Stimulated activated CD4-positive, alpha-beta T cell treated with anti-CD3 and anti-CD28 coated beads, TNF-alpha, amount 100 ng/mL, for 4 hours (primary cell): ENCODE measurements at places on chromosomes 12 and 14.

- DNase-seq: no peak
Measured at GRCh38 chr14:69231486-69231885, 28.5 kb upstream of the GALNT16 start.

GRCh38 chr12:69579029-69579428, 6.2 kb upstream of the CCT2 start:
- no peak for DNase-seq

- DNase-seq: no peak
Measured at GRCh38 chr12:13026286-13026685, 17.9 kb upstream of the FAM234B start.

- DNase-seq: no peak
Measured at GRCh38 chr14:82422230-82422629, 888.6 kb upstream of the SEL1L start.

DNA sequence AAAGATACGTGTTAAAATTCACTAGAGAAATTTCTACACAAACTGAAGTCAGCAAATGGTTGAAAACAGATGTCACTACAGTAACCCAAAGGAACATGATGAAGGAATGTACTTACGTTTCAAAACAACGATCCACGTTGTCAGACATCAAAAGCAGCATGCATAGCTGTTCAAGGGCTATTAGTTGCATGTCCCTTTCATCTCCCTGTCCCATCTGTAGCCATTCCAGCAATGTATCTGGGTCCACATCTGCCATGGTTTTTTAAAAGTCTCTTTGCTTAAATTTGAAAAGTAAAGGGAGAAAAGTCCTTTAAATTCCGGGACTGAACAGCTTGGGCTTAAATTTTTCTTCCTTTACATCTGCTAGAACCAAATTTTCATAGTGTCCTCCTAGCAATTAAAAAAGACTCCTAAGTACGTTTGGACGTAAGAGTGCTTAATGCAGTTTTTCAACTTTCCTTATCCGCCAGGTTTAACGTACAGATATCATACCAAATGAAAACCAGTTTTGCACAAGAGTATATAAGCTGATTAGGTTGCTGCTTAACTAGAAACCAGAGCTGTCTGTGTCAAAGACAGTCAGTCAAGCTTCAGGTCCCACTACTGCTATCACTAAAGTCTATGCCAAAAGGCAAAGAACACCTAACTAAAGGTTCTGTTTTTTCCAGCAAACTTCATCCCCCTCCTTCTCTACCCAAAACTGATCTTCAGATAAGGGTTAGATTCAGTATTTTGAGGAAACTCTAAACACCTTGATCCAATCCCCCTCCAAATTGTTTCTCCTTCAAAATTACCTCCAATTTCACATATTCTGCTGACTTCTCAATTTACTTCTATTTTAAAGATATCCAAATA, 1.7 kb downstream of the HECTD1 start:
- no peak for DNase-seq

DNA sequence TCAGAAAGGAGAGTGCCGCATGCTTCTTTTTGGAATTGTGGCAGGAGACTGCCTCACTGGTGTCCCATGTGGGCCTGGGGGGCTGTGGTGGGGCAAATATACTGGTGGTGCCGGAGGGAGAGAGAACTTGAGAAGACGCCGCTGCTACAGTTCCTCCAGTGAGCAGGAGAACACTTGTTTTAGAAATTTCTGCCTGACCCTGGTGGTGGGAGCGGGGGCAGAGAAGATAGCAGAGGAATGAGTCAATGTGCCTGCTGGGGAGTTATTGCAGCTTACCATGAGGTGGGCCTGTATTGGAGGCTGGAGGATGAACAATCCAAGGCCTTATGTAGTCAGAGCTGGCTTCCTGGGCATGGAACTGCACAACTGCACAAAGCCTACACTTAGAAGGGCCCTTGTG, 211.8 kb downstream of the SNAPC1 start:
- no peak for DNase-seq

DNA sequence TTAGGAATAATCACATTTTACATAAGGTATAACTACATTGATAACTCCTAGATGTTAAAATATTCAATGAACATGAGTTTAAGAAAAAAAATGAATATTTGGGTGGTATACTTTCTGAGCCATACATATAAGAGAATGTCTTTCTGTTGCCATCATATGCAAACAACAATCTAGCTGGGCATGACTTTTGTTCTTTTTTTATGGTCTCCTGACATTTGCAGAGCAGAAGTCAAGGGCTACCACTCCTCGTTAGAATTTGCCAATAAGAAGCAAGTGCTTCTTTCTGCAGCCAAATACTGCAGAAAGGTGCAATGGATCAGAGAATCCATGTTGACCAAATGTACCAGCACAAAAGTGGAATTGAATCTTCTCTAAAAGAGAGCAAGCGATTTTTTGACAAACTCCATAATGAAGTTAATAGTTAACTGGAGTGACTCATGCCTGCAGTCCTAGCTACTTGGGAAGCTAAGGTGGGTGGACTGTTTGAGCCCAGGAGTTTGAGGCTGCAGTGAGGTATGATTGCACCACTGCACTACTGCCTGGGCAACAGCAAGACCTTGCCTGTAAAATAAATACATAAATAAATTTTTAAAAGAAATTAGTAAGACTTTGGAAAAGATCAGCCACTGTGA, 25.5 kb upstream of the CCDC91 start:
- no peak for DNase-seq

GRCh38 chr12:40241741-40242140, 16.9 kb downstream of the LRRK2 start:
- DNase-seq: no peak

DNA sequence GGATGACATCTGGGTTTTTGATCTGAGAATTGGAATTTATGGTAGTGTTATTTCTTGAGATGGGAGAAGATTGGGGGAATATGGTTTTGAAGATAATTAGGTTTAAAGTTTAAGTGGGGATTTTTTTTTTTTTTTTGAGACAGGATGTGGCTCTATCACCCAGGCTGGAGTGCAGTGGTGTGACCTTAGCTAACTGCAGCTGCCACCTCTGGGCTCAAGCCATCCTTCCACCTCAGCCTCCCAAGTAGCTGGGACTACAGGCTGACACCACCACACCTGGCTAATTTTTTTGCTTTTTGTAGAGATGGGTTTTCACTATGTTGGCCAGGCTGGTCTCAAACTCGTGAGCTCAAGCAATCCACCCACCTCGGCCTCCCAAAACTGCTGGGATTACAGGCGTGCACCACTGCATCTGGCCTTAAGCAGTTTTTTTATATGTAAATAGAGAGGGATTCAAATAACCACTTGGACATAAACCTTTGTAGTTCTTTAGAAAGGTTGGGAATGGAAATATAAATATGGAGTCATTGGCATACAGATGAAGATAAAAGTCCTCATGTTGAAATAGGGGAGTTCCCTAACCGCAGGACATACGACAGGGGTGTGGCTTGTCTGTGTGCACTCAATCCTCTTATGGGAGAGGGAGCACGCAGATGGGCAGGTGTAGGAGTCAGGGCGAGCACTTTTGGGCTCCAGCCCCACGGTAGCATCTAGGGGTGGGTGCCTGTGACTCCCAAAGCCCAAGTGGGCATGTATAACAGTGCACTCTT, 4.7 kb downstream of the LIN52 start:
- no peak for DNase-seq

GRCh38 chr14:33617154-33617553, 333.7 kb downstream of the EGLN3 start:
- DNase-seq: no peak

DNA sequence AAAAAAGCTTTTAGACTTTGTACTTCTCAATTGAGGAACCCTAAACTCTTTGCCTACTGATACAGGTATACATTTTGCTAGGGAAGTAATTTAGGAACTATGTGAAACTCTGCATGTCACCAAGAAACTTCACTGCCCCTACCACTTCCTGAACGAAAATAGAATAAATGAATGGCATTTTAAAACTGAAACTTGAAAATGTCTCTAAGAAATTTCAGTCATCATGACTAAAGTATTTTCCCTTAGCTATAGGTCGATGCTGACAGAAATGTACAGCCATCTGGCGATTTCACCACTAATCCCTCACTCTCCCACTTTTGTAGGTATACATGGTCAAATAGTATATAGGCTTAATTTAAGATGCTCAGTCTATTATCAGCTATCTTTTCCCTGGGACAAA, 194.9 kb upstream of the SYT10 start:
- no peak for DNase-seq

GRCh38 chr12:39574378-39574777, 45.2 kb downstream of the ABCD2 start:
- DNase-seq: no peak

DNA sequence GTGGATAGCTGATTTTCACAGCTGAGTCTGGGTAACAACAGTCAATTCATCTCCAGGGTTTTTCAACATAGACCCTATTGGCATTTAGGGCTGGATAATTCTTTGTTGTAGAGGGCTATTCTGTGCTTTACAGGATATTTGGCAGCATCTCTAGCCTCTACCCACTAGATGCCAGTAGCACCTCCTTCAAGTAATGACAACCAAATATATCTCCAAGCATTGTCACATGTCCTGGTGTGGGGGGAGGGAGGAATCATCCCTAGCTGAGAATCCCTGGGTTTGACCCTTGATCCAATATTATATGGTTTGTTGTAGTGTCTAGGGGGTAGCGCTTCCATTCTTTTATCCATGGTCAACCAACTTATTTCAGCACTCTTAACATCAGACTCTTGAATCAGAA, 157.2 kb downstream of the ANO4 start:
- DNase-seq: no peak

- DNase-seq: no peak
Measured at GRCh38 chr14:106455026-106455425, 928.6 kb downstream of the TMEM121 start.

- DNase-seq: no peak
Measured at GRCh38 chr12:68367116-68367515, 35.0 kb upstream of the MDM1 start.

GRCh38 chr12:22257100-22257499, 77.4 kb downstream of the ST8SIA1 start:
- DNase-seq: no peak

DNA sequence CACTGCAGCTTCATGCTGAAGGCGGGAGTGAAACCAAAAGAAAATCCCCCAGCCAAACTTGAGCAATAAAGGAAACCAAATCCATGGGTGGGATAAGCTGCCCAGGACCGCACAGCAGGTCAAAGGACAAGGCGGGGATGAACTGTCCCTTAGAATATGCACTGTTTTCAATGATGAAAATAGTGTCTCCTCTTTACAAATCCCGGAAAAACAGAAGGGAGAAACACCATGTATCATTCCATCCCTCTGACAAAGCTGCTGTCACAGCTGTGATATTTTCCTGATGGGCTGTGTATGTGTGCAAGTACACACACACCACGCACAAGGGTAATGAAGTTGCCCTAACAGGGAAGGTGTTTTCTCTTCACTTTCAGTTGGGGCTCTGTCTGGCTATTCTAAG, 70.3 kb downstream of the ACTN1 start:
- DNase-seq: no peak

DNA sequence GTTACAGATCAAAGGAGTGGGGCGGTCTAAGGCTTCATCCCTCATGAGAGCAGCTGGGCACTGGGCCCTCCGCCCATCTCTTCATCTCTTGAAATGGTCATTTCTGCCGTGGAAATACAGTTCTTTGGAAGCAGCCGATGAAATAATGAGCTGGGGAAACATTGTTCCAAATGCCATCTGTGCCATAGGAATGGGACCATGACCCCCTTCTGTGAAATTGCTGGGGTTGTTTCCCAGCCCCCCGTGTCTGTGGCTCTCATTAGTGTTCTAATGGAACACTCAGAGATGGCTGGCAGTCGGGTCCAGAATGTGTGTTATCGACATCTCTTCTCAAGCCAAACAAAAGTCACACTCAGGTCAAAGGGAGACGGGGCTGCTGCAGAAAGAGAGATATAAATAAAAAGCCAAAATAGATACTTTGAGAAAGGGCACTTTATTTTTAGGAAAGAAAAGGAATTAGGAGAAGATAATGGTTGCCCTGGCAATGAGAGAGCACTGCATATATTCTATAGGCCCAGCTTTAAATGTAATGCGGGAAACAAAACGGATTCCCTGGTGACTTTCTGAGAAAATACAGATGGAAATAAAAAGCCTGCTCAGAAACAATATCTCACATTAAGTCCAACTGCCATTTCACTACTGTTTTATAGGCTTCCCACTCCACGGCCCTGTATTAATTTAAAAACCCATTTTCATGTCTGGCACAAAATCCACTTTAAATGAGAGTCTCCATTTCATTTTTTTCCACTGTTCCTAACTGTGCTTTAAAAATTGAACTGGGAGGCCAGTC, 107.1 kb downstream of the TTC8 start:
- no peak for DNase-seq

DNA sequence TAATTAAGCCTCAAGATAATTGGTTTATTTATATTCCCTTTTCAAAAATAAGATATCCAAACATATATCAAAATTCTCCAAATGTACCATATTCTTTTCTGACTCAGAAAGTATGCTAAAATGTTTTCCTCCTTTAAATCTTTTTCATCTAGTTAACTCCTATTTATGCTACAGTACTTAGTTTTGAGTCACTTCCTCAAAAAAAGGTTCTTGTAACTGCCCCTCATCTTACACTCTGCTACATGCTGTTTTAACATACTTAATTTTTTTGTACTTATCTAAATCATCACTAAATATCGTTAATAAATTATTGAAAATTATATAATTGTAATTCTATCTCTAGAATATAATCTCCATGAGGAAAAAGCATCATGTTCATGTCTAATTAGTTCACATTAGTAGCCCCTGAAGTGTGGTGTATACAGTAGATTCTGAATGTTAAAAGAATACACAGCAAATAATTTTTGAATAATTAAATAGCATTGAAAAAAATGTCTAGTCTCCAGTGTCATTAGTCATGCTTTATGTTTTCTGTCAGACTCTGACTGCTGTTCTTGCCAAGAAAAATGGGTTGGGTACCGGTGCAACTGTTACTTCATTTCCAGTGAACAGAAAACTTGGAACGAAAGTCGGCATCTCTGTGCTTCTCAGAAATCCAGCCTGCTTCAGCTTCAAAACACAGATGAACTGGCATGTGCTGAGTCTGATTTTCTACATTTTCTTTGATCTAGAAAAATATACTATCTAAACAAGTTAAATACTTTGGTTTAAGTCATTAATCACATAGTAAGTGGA, 3.5 kb downstream of the KLRD1 start:
- DNase-seq: no peak

DNA sequence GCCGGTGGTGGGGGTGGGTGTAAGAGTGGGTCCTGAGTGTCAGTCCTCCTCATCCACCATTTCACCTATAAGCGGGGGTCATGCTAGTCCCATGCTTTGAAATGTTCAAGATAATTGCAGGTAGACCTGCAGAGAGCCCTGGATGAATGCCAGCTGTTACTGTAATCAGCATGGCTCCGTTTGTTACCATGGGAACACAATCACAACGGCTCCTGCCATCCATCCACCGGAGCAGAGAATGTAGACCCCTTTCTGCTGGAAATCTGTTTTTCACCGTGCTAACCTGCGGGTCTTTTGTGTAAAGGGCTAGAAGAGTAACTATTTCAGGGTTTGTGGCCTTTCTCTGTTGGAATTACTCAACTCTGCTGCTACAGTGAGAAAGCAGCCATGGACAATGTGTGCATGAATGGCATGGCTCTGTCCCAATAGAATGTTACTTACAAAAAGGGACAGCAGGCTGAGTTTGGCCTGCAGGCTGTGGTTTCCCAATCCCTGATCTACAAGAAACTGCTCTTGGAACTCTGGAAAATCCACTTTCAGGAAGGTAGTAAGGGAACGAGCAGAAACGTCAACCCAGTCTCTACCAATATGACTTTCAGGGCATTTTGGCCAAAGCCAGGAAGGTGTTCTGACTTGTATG, 36.1 kb downstream of the KCTD10 start:
- no peak for DNase-seq
